Left renal cortex interstitium (tissue), 4 donors: ENCODE measurements at places on chromosomes 1 and 21. TPM values are rescaled to one million over a fixed set of nuclear protein-coding genes. Genes with fewer than 3 reads are reported as not detected.

Gene SRSF10
- polyA plus RNA-seq = 279 TPM

- DNase-seq = no peak
Observed at GRCh38 chr1:180536821-180537372, 21.9 kb upstream of the OVAAL start.

DNA sequence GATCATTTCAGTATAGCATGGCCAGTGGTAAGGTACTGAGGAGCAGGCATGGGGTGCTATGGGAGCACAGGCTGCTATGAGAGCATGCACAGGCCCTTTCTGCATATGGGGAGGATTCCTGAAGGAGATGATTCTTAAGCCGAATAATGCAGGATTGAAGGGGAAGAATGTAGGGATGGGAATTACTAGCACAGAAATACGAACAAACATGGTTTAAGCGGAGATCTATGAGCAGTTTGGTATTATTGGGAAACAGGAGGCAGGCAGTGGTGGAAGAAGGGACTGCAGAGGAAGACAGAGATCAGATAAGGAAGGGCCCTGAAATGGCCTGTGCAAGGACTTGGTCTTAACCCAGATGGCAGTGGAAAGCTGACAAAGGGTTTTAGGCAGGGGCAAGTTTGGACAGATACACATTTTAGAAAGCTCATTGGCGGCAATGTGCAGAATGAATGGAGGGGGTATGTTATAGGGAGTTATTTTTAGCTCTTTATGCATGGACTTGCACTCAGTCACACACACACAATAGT is 1.7 kb downstream of the OSCP1 start:
- no peak for DNase-seq

GRCh38 chr1:247352175-247352574 is 20.5 kb upstream of the ZNF496 start:
- no peak for DNase-seq

Gene MEGF6
- 14.6 TPM for polyA plus RNA-seq

Gene TMPRSS3
- 2.2 TPM for polyA plus RNA-seq

Gene MAN1C1
- polyA plus RNA-seq = 21.7 TPM

Gene RHD
- polyA plus RNA-seq = 0.30 TPM

DNA sequence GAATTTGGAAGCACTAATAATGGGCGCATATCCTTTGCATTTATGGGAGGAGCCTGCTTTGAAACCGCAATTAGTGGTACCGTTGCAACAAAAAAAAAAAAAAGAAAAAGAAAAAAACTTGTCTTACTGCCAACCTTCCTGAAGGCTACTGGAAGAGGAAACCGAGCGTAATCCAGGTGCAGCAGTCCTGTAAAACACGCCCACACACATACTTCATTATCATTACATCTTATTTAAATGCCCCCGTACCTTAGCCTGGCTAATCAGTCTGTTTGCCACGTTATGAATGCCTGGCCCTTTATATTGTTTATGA is 686 bp upstream of the ZNF281 start:
- no peak for DNase-seq

- DNase-seq = no peak
Observed at GRCh38 chr1:113278371-113278770, 111.9 kb upstream of the MAGI3 start.

DNA sequence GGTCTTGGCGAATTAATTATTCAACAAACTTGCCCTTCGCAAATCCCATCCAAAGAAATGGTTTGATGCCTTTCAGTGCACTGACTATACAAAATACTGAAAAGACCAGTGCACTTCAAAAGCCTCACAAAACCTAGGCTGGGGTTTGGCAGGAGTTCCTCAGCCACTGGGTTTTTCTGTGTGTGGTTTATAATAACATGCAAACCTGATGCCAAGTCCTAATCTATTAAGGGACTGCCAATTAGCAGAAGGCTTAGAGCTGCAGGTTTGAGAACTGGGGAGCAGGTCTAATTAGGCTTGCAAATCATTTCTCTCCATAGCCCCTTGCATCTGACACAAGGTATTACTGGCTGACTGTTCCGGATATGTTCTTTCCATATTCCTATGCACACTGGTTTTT is 27.7 kb downstream of the PLPP3 start:
- no peak for DNase-seq

GRCh38 chr1:51264451-51264850 is 28.4 kb downstream of the RNF11 start:
- no peak for DNase-seq

Gene NBPF26
- 16.2 TPM for polyA plus RNA-seq

GRCh38 chr1:11129649-11130390 is 30.2 kb upstream of the EXOSC10 start:
- no peak for DNase-seq

Gene FNDC5
- 57.4 TPM for polyA plus RNA-seq

Gene AIRE
- polyA plus RNA-seq = 1.2 TPM
